ENCODE measurements at places on chromosomes 6 and 20. TPM values are rescaled to one million over a fixed set of nuclear protein-coding genes. Genes with fewer than 3 reads are reported as not detected.

The HLA-DPB1 gene
- total RNA-seq, result 57.5 TPM

The CRIP3 gene
- 0.55 TPM for total RNA-seq

The CYP39A1 gene
- 31.2 TPM for total RNA-seq

The DOK5 gene
- total RNA-seq, result 0.14 TPM

The KIF13A gene
- 57.5 TPM for total RNA-seq

The PLEKHG1 gene
- total RNA-seq, result 65.4 TPM

DNA sequence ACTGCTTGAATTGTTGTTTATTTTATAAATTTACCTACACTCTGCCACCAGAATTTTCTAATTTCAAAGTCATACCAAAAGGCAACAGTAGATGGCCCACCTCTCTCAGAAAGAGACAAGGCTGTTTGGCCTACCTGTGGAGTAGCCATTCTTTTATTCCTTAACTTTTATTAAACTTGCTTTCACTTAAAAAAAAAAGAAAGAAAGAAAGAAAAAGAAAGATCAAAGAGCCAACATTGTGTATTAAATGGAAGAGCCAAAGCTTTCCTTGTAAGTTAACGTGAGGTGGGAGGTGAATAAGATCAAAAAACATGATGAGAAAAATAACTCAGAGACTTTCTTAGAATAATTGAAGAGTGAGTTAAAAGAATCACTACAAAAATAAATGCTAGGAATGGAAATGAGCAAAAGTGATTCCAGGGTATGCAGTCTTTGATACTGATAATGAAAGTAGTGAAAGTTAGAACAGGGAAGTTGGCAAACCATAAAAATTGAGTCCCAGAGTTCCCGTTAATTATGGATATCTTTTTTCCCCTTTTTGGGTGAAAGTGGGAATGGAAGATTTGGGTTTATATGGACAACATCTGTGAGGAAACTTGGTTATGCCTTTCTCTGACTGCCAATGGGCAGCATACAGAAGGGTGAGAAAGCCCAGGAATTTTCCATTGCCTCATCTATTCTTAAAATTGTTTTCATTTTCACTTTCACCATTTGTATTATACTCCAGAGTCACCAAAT lies 35.9 kb upstream of the MYB start:
- DNase-seq, result peak; percentile 11

- DNase-seq, result no peak
These were observed 89.6 kb upstream of the RIN2 start for GRCh38 chr20:19668418-19668817.

DNA sequence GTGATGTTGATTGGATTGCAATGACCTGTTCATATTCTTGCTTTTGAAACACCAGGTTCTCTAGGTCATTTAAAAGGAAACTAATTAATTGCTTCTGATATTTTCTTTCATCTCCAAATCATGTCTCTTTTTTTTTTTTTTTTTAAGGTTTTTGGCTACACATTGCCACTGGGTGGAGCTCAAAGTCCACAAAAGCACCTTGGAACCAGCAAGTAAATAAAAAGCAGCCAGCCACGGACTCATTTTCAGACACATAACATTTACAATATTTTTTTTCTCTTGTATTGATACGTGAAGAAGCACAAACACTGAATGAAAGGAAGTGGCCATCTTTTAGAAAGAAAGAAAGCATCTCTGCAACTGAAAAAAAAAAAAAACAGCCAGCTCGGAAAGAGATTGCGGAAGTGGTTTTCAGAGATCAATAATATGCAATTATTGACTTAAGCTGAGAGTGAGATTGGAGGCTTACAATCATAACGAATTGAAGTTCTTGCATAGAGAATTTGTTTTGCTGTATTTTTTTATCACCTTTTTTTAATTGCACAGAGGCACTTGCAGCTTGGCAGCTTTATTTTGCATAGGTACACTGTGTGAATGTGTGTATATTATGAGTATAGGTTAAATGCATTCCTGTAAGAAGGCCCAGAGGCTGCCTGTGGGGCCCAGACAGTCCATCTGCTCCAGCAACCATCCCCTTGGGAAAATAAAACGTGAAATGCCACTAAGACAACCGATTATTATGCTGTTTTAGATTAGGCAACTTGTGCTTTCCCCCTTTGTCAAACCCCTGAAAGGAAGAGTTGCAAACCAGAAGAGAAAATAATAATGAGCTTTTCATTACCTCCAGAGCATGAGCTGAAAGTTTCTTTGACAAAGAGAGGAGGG lies 28.2 kb downstream of the CGA start:
- peak; percentile 23 for DNase-seq

GRCh38 chr6:137801352-137802114 lies 65.5 kb upstream of the TNFAIP3 start:
- no peak for DNase-seq

DNA sequence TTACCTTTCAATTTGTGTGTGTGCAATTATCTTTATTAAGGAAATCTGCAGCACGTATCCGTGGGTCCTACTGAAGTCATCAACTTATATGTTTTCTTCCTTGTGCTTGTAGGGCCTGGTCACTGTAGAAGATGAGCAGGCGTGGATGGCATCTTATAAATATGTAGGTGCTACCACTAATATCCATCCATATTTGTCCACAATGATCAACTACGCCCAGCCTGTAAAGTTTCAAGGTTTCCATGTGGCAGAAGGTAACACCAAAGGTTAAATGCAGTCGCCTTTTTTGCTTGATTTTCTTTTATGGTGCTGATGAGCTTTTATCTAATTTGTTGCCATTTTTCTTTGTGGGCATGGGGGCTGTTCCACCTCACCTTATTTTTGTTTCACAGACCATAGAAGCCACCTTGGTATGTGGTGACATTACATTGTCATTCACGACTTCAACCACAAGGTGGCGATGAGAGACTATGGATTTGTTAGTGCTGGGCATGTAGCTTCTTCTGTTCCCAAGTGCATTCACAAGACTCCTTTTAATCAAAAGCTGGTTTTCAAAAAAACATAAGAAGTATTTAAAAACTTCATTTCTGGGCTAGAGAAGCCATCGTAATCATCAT lies 106.5 kb upstream of the LAMP5 start:
- DNase-seq, result peak; percentile 53

- DNase-seq, result peak; percentile 17
These were observed 175.2 kb downstream of the ZMYND8 start for GRCh38 chr20:47181056-47181862.

DNA sequence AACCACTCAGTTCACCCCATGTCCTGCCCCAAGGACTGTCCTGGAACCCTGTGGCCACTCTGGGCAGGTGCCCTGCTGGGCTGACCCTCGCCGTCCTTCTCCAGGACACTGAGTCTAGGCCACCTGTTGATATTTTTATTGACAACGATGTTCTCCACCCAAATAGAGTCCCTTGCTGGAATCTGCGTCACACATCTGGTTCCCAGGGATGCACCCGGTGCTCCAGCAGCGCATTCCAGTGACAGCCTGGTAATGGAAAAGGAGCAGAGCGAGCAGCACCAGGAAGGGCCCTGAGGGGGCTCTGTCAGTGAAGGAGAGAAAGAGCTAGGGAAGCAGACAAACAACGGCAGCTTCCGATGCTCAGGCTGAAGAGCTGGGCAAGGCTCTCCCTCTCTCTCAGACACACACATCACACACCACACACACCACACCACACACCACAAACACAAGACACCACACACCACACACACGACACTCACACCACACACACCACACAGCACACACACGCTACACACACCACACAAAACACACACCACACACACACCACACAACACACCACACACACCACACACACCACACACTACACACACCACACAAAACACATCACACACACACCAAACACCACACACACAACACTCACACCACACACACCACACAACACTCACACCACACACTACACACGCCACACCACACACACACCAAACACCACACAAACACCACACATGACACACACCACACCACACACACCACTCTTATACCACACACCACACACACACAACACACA lies 117.9 kb upstream of the THBS2 start:
- no peak for DNase-seq

DNA sequence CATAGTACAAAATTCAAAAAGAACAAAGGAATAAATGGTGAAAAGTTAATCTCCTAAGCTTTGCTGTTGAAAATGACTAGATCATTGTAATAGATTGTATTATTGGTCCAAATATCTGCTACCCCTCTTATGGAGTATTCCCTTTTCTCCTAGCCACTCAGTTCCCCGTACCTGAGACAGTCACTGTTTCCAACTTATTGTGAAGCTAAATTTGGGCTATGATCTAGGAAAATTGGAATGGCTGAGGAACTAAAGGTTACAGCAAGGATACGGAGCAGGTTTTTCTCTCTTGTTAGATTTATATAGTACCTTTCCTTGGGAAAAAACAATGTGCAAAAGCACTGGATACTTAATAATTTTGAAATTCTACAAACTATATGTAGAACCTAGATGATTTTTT lies 17.3 kb downstream of the DHX35 start:
- no peak for DNase-seq

Measured in prostate gland (tissue), 2 donors.